ENCODE measurements at places on chromosomes 3 and 15. TPM values are rescaled to one million over a fixed set of nuclear protein-coding genes. Genes with fewer than 3 reads are reported as not detected.

NR2C2 gene
- polyA plus RNA-seq = 6.1 TPM

SYNPR gene
- not detected for polyA plus RNA-seq

BFSP2 gene
- not detected for polyA plus RNA-seq

SLC6A20 gene
- polyA plus RNA-seq = 0.01 TPM

ANKUB1 gene
- polyA plus RNA-seq = not detected

MON1A gene
- polyA plus RNA-seq = 7.0 TPM

DUOXA1 gene
- 145 TPM for polyA plus RNA-seq

SLCO3A1 gene
- polyA plus RNA-seq = 18.2 TPM

MITF gene
- 2.0 TPM for polyA plus RNA-seq

RAB6B gene
- 1.3 TPM for polyA plus RNA-seq

GAP43 gene
- 0.08 TPM for polyA plus RNA-seq

NCK1 gene
- 37.0 TPM for polyA plus RNA-seq

GREM1 gene
- polyA plus RNA-seq = 6.9 TPM

EPHA3 gene
- polyA plus RNA-seq = 0.18 TPM

Data from esophagus (tissue), 2 donors.